Naive thymus-derived CD4-positive, alpha-beta T cell (primary cell): ENCODE measurements at places on chromosomes 11 and 22. TPM values are rescaled to one million over a fixed set of nuclear protein-coding genes. Genes with fewer than 3 reads are reported as not detected.

- no peaks in the 10 kb centered on the region for H3K36me3 ChIP-seq
- H3K4me1 ChIP-seq: peaks cover 7% of the 10 kb centered on the region
- no peak overlapping the region for H3K4me3 ChIP-seq
- no peak overlapping the region for H3K27ac ChIP-seq
- H3K27me3 ChIP-seq: no peaks in the 10 kb centered on the region
These were observed 39.8 kb downstream of the LRRC32 start for GRCh38 chr11:76630600-76631281.

DNA sequence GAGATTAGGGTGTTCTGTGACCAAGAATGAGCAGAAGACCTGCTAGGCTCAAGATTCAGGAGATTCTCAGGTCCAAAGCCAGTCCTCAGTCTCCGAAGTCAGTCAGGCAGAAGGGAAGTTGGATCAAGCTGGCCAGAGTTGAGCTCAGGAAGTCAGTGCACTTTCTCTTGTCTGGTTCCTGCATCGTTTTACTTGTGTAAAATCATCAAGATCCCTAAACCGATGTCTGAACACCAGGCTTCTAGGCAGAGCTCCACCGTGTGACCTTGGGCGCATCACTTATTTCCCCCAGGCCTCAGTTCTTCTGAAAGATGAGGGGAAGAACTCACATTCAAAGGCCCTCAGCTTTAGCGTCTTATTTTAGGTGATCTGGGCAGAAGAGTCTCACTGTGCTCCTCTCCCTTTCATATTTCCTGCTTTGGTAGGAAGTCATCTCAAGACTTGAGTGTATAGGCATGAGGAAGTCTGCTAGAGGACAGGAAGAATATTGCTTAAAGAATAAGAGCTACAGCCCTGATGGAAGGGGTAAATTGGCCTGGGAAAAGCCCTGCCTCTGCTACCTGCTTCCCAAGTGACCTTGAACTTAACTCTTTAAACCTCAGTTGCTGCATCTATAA lies 20.2 kb downstream of the NF2 start:
- H3K27ac ChIP-seq: peak overlapping the region; percentile 73
- H3K4me1 ChIP-seq: no peaks in the 10 kb centered on the region
- H3K36me3 ChIP-seq: no peaks in the 10 kb centered on the region
- peak; percentile 40 for DNase-seq

DNA sequence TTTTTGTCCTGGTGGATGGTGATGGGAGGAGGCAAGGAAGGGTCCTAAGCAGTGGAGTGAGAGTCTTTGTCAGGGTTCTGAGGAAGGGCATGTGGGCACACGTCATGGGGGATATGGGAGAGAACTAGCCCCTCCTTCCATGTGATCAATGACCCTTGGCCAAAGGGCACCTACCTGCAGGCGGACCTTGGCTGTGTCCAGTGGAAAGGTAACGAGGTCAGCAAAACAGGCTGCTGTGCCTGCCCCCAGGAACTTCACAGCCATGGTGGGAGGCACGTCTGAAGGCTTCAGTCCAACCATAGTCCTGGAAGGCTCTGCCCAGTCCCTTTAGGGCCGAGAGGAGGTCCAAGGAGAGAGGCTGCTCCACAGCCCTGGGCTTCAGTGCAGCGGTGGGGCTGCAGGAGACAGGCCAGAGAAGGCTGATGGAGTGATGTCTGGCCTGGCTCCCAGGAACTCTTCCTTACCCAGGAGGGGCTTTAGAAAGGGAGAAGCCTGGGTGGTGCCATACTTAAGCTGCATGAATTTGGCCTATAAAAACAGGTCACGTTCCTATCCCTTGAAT lies 2.1 kb downstream of the UCP3 start:
- H3K36me3 ChIP-seq: no peaks in the 10 kb centered on the region
- H3K4me1 ChIP-seq: peaks cover 78% of the 10 kb centered on the region
- no peak for DNase-seq
- H3K27ac ChIP-seq: peak overlapping the region; percentile 75
- H3K4me3 ChIP-seq: no peak overlapping the region

- no peak overlapping the region for H3K27ac ChIP-seq
- no peaks in the 10 kb centered on the region for H3K36me3 ChIP-seq
- no peak overlapping the region for H3K4me3 ChIP-seq
- no peaks in the 10 kb centered on the region for H3K27me3 ChIP-seq
These were observed 40.0 kb upstream of the LRRC4C start for GRCh38 chr11:41499429-41499828.

DNA sequence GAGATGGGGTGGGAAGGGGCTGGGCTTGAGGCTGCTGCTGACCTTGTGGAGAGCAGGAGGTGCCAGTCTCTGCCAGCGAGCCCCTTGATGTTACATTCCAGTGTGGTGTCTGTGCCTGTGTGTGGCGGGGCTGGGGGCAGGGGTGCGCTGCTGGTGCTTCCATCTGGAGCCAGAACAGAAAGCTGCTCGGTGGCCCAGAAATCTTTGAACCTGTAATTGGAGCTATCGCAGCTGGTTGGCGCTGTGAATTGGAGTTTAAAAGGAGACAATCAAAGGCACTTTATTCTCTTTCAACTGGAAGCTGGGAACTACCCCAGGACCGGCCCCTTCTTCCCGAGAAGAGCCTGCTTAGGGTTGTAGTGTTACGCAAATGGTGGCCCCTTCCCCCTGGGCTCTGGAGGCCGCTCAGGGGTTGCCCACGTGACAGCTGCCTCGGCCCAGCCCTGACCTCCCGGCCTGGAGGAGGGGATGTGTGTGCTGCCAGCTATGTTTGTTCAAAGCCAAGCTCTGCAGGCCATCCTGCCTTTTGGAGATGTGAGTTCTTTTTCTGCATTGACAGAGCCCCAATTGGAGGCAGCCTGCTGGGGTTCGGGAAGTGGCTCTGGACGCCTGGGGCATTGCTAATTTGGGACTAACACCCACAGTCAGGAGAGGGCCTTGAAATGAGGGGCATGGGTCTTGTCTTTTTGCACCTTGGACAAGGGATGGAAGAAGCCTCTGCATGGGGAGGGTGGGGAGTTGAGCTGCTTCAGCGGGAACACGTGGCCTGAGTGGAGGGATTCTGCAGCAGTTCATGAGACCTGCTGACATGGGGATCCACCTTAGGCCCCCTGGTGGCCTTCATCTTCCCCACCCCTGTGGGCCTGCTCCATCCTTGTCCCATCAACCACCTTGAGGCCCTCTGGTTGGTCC lies 14.0 kb upstream of the ARSA start:
- H3K36me3 ChIP-seq: no peaks in the 10 kb centered on the region
- no peaks in the 10 kb centered on the region for H3K4me1 ChIP-seq
- no peak overlapping the region for H3K27ac ChIP-seq
- H3K27me3 ChIP-seq: no peaks in the 10 kb centered on the region

DNA sequence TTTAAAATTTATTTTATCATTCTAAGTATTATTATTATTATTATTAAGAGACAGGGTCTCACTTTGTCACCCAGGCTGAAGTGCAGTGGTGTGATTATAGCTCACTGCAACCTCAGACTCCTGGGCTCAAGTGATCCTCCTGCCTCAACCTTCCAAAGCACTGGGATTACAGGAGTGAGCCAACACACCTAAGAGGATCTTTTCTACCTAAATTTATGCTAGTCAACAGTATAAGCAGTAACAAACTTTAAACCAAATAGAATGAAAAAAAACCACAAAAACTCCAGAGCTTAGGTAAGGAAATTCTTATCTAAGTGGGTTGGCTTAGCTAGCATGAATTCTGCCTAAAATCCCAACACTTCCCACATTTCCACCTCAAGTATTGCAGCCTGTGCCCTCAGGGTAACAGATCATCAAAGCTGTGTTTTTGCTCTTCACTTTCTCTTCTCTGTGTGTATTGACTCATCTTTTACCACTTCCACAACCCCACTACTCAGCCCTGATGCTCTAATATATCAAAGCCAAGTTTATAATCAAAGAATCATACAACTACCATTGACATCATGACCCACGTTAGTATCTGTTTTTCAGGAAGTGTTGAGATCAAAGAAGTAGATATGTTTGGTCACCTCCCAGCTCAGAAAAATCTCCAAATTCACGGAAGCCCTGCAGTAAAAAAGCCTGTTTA lies 93.7 kb upstream of the SPON1 start:
- no peak overlapping the region for H3K4me3 ChIP-seq
- peak; percentile 91 for DNase-seq
- peak overlapping the region; percentile 87 for H3K27ac ChIP-seq
- H3K36me3 ChIP-seq: no peaks in the 10 kb centered on the region
- peaks cover 9% of the 10 kb centered on the region for H3K4me1 ChIP-seq

- DNase-seq: no peak
- no peaks in the 10 kb centered on the region for H3K27me3 ChIP-seq
- H3K4me1 ChIP-seq: no peaks in the 10 kb centered on the region
- H3K27ac ChIP-seq: no peak overlapping the region
These were observed 39.2 kb upstream of the CHST1 start for GRCh38 chr11:45704635-45705034.

DNA sequence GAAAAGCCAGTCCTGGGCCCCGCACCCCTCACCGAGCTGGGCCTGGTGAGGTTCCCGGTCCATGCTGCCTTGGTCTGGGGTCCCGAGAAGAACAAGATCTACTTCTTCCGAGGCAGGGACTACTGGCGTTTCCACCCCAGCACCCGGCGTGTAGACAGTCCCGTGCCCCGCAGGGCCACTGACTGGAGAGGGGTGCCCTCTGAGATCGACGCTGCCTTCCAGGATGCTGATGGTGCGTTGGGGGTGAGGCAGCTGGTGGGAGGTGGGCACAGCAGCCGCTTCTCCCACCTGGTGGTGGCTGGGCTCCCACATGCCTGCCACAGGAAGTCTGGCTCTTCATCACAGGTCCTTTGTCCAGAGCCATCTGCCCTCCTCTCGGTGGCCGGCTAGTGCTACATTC lies 4.5 kb upstream of the SMARCB1 start:
- no peaks in the 10 kb centered on the region for H3K27me3 ChIP-seq
- H3K4me1 ChIP-seq: peaks cover 11% of the 10 kb centered on the region
- no peak overlapping the region for H3K4me3 ChIP-seq
- H3K27ac ChIP-seq: no peak overlapping the region
- no peaks in the 10 kb centered on the region for H3K36me3 ChIP-seq

MICAL3 gene
- 19.5 TPM for total RNA-seq

OR4D5 gene
- total RNA-seq: not detected

- H3K27me3 ChIP-seq: no peaks in the 10 kb centered on the region
- no peak overlapping the region for H3K27ac ChIP-seq
- DNase-seq: no peak
- H3K4me3 ChIP-seq: no peak overlapping the region
- peaks cover 85% of the 10 kb centered on the region for H3K36me3 ChIP-seq
These were observed 20.3 kb downstream of the PARVG start for GRCh38 chr22:44200855-44201550.

GRCh38 chr22:35987487-35987886 lies 41.1 kb downstream of the RBFOX2 start:
- H3K27ac ChIP-seq: no peak overlapping the region
- H3K4me3 ChIP-seq: no peak overlapping the region
- H3K27me3 ChIP-seq: no peaks in the 10 kb centered on the region
- no peaks in the 10 kb centered on the region for H3K36me3 ChIP-seq
- H3K4me1 ChIP-seq: no peaks in the 10 kb centered on the region

SERPING1 gene
- not detected for total RNA-seq
